Activated CD4-positive, alpha-beta memory T cell treated with anti-CD3 and anti-CD28 coated beads, Interleukin-2, amount 10 ng/mL, durations not matched to agents 7 days and 5 days (primary cell): ENCODE measurements at places on chromosomes 13 and 19. TPM values are rescaled to one million over a fixed set of nuclear protein-coding genes. Genes with fewer than 3 reads are reported as not detected.
A peak's percentile ranks its signal among the peaks of the same experiment; 100 is the strongest.

The LRRC4B gene
- total RNA-seq, result not detected

The NPAS1 gene
- 0.20 TPM for total RNA-seq

DNA sequence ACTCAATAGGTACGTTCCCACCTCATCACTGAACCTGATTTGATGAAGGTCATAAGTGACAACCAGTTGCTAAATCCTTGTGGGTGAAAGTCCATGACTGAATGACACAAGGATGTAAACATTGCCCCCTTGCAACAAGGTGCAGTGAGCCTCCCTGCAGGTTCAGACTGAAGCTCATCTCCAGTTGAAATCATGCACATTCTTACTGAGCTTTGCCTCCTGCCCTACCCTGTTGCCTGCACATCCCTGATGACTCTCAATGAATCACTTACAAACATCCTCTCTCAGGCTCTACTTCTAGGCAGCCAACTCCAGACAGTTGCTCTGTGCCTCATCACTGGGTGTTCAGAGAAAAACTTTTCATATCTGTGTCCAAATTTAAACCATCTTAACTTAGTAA is 42.5 kb upstream of the ARGLU1 start:
- H3K4me1 ChIP-seq, result no peaks in the 10 kb centered on the region
- DNase-seq, result no peak
- no peak overlapping the region for H3K4me3 ChIP-seq
- H3K27ac ChIP-seq, result no peak overlapping the region

- peak overlapping the region; percentile 34 for H3K27ac ChIP-seq
- H3K27me3 ChIP-seq, result peaks cover 3% of the 10 kb centered on the region
- H3K4me3 ChIP-seq, result no peak overlapping the region
Measured at GRCh38 chr19:3338541-3339181, 27.7 kb upstream of the NFIC start.

DNA sequence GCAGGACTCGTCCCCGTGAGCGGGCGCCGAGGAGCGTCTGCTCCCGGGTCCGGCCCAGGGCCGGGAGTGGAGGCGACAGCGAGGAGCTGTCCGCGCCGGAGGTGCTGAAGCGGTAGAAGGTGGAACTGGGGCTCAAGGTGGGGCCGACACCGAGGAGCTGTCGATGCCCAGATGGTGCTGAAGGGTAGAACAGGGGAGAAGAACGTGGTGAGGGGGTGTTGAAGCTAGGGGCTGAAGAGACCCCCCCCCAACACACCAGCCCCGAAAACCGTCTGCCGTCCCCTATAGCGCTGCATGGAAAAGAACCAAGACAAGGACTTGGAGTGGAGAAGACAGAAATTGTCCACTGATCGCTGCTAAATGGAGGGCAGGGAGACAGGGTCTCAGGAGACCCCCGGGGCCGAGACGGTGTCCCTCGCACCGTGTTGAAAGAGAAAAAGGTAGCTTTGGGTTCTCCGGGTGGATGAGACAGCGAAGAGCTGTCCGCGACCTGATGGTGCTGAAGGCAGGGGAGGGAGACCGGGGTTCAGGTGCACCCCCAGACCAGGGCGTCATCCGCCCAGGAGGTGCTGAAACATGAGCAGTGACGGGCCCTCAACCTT is 7.1 kb upstream of the PDE4C start:
- no peak overlapping the region for H3K27ac ChIP-seq
- peaks cover 36% of the 10 kb centered on the region for H3K27me3 ChIP-seq
- DNase-seq, result peak; percentile 66
- H3K4me3 ChIP-seq, result no peak overlapping the region
- H3K4me1 ChIP-seq, result peaks cover 4% of the 10 kb centered on the region

- peaks cover 45% of the 10 kb centered on the region for H3K36me3 ChIP-seq
- H3K27ac ChIP-seq, result peak within 1 kb of the TSS; percentile 94
- no peaks in the 10 kb centered on the region for H3K27me3 ChIP-seq
- H3K4me3 ChIP-seq, result peak within 1 kb of the TSS; percentile 93
- H3K4me1 ChIP-seq, result peaks cover 27% of the 10 kb centered on the region
- DNase-seq, result peak; percentile 81
Measured at GRCh38 chr19:37655301-37655688, at the start of gene ZFP30. TSS of gene ZFP30 (minus strand) at chr19:37655465. CDS start at chr19:37647822, 7,643 bp downstream.
